ENCODE measurements at places on chromosomes 2 and 18. TPM values are rescaled to one million over a fixed set of nuclear protein-coding genes. Genes with fewer than 3 reads are reported as not detected.

DNA sequence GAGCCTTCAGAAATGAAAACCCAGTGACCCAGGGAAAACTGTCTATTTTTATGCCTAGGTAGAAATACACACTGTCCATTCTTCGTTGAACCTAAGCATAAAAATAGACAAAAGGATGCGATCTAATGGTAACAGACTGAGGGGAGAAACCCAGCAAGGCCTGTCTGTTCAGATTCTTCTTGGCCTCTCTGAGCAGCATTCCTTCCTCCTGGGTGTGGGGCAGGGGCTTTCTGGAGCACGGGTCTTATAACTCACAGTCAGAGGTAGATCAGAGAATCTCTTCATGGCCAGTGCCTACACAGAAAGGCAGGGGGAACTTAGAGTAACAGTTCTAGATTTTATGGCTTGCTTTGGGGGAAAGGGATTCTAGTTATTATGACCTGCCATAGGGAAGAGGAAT, 56.0 kb downstream of the PKDCC start:
- no peak for DNase-seq

GRCh38 chr2:238942726-238943300, 94.9 kb downstream of the TWIST2 start:
- DNase-seq = peak; percentile 6

GRCh38 chr2:166926657-166927056, 38.4 kb downstream of the XIRP2 start:
- no peak for DNase-seq

GRCh38 chr2:112674229-112674628, 28.5 kb downstream of the SLC20A1 start:
- DNase-seq = no peak

DNA sequence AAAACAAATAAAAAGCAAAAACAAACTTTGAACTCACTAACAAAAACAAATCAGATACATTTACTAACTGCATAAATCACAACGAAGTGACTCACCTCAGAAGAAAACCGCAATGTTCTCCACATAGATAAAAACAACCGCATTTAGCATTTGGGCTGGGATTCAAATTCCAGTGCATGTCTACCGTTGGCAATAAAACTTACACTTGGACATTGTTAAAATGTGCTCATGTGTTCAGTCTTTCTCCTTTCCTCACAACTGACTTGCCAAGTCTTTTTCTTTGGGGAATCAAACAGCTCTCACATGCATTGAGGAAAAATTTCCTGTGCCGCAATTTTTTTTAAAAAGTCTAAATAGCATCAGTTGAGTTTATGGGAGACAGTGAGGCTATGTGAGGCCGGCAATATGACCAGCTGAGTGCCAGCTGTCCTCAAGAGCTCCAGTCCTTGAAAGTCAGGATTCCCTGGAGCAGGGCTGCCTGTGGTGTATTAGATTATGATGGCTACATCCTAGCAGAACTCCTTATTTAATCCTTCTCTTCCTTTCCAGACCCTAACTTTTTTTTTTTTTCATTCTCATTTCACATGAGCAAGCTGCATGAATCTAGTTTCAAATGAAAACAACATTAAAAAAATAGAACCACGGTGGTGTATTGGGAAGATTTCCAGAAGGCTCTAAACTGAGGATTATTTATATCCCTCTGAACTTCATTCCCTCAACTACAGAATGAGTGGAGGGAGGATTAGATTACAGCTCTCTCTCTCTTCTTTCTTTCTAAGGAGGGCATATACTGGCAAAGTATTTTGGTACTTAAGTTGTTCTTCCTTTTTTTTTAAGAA, 70.2 kb upstream of the MEIS1 start:
- DNase-seq = no peak

DNA sequence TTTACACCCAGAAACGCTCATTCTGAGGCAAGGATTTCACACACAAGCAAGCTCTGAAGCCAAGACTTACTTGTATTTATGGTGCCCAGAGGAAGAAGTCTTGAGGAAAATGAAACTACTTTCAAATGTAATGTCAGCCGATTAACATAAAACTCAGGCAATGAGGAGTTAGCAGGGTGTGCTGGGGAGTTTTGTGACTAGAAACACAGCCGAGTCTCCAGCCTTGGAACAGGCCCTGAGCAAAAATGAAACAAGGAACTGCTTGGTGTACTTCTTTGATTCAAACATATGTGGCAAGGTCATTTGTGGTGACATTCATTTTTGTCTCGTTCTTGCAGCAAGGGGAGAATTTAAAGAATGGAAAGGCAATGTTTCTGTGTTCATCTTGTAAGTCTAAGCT, 4.5 kb downstream of the DYTN start:
- DNase-seq = no peak

- DNase-seq = no peak
Measured at GRCh38 chr2:223735659-223736244, 101.6 kb downstream of the AP1S3 start.

- DNase-seq = no peak
Measured at GRCh38 chr18:31675404-31675803, 9.0 kb downstream of the B4GALT6 start.

DNA sequence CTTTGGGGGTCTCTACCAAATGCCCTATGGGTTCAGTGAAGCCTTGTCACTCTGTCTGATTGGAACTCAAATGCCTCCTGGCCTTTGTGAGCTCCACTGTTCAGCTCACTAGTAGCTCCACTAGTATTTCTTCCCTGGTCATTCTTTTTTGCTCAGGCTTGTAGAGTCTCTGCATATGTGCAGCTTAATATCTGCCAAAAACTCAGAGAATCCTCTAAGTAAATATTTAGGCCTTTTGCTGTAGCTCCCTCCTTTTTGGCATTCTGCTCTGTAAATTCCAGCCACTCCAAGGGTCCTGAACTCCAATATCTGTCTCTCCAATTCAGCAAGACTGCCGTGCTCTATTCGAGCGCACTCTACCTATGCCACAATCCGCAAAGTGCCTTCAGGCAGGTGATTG, 146.5 kb downstream of the MAIP1 start:
- no peak for DNase-seq

- DNase-seq = no peak
Measured at GRCh38 chr2:106034325-106034724, 159.8 kb downstream of the UXS1 start.

DNA sequence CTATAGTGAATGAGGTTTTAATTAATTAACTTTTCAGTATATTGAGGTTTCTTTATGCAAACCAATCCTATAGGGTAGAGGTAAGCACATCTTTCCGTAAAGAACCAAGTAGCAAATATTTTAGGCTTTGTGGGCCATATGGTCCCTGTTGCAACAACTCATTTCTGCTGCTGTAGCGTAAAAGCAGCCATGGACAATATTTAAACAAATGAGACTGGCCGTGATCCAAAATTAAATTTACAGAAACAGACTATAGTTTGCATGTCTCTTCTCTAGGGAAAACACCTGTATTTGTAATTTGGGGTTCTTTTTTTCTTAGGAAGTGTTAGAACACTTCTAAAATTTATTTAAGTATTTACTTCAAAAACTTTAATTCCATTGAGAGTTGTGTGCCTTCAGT, 104.3 kb downstream of the KYNU start:
- DNase-seq = no peak

DNA sequence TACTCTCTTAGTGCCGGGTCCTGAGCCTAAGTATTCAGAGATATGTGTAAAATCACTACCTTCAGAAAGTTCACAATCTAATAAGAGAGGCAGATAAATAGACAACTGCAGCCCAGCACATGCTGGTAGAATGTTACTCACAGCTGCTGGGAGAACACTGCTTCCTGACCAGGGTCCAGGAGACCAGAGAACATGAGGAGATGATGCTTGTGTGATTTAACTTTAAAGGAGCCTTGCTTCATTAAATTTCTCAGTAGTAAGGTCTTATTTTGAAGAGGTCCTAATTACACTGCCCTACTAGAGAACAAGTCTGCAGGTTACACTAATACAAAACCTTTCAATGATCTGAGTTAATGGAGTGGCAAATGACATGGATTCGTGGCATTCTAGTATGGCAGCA, 209.9 kb upstream of the TRIB2 start:
- DNase-seq = no peak

- no peak for DNase-seq
Measured at GRCh38 chr2:227248876-227249275, 76.2 kb upstream of the MFF start.

DNA sequence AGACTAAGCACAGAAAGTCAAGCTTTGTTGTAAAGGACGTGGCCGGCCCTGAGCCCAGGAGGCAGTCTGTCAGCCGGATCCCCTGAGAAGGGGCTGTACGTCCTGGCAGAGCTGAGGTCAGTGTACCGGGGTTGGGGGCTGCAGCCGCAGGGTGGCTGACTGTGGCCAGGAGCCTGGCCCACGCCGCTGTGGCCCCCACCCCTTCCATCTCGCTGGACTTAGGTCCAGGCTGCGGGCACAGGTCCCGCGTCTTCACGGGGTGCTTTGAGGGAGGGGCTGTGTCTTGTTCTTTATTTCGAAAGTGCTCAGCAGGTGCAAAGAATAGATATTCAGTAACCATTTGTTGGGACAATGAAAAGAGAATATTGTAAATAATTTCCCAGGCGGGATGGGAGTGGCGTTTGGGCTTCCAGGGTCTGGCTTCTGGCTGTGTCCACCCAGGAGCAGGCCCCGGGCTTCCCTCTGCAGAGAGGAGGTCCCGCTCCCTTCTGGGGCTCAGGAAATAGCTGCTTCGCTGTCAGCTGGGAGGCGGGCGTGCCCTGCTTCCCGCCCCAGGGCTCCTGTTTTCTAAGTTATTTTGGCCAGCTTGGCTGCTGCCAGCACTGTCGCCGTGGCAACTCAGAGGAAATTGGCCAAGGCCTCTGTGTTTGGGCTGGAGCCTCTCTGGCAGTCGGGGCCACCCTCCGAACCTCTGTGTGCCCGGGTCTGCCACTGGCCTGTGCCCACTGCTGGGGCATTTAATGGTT, 7.4 kb downstream of the NFATC1 start:
- DNase-seq = no peak

GRCh38 chr2:70772486-70773155, 4.6 kb upstream of the ADD2 start:
- DNase-seq = no peak

DNA sequence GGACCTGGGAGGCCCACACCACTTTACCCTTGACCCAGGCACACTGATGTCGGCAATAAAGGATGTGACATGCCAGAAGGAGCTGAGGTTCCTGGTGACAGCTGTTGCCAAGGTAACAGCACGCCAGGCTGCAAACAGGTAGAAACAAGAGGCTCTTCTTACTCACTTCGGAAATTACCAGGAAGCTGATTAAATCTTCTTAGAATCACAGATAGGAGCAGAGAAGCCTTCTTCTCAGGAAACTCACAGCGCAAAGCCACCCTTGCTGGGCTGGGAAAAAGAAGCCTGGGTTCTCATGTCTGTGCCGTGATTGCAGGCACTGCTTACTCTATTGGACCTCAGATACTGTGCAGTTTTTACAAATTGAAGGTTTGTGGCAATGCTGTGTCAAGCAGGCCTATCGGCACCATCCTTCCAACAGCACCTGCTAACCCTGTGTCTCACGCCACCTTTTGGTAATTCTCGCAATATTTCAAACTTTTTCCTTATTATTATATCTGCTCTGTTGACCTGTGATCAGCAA, 61.0 kb upstream of the TAF1B start:
- peak; percentile 63 for DNase-seq

- DNase-seq = no peak
Measured at GRCh38 chr18:48762836-48763718, 187.7 kb downstream of the SMAD7 start.

GRCh38 chr2:118980573-118980972, 38.6 kb downstream of the MARCO start:
- no peak for DNase-seq

DNA sequence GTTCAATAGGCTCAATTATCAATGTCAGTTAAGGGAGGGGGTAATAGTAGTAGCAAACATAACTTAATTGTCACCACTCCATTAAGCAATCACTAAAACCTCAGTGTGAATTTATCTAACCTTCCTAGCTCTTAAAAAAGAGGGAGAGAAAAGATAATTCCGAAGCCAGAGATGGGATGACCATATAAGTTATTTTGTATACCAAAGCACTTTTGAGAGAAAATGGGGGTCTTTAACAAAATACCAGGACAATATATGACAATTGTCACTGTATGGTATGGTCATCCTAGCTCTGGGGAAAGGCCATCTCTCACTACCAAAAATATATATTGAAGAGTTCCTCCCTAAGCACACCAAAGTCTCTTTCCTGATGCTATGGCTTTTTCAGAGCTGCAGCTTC, 55.1 kb downstream of the SPHKAP start:
- no peak for DNase-seq

DNA sequence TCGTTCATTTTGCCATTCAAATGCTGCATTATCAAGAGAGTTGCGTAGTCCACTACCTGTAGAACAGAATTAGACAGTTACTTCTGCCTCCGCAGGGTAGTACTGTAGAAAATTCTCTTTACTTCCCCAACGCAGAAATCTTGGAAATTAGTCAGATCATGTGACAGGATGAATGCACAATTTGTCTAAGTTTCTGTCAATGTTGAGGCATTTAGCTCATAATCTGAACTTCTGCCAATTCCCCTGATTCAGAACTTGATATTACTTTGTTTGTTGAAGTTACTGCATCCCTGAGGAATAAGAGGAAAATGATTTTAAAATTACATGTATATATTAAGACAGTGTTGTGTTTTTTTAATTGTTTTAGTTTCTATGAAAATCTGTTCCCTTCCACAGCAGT, 83.4 kb downstream of the TTC27 start:
- no peak for DNase-seq

DNA sequence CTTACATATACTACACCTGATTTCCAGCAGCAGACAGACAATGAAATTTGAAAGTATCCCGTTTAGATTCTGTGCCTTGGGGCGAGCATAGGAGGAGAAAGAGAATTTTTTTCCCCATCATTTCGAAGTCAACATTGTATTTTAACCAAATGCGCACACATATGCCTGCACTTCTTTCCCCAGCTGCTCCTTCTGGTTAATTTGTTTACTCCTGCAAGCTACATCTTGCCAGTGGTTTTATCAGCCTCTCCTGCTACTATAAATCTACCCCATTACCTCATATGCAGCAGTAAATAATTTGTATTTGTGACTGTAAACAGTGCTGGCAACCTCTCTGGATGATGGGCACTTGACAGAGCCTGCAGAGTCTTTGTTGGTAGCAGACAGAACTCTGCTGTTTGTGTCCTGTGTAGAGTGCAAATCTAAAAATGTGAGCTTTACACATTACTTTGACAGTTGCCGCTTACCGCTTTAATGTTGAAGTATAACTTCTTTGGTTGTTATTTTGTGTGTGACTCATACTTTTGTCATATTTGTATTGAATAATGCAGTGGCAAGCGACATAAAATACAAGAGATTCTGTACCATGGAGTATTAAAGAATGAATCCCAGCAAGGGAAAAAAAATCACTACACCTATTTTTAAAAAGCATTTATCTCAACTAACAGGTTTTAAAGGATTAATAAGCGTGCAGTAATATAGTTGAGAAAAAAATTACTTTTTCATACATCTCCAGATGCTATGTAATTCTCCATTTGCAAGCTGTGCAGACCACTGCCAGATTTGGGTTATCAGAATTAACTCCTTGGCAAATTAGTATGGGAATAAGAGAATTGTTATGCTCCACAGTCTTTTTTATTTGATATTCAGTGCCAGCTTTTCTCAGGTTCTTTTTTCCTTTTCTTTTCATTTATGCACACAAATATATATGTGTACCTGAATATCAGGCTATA, 536.8 kb downstream of the XIRP2 start:
- DNase-seq = no peak

- DNase-seq = no peak
Measured at GRCh38 chr18:76967721-76968472, 145.5 kb downstream of the ZNF236 start.

Gene LYG1
- total RNA-seq = 3.6 TPM

Gene SNED1
- total RNA-seq = 120 TPM

Gene MAP2
- total RNA-seq = 0.89 TPM

Gene BBS5
- 2.6 TPM for total RNA-seq

Gene ADAM23
- 2.5 TPM for total RNA-seq

Gene SULT1C4
- not detected for total RNA-seq

Gene CHRNA1
- total RNA-seq = not detected

Gene HDHD2
- total RNA-seq = 41.7 TPM

Gene ST6GAL2
- not detected for total RNA-seq

Gene MOGAT1
- total RNA-seq = not detected
